Ureter (tissue), 1 donor: ENCODE measurements at places on chromosomes 1 and 21. TPM values are rescaled to one million over a fixed set of nuclear protein-coding genes. Genes with fewer than 3 reads are reported as not detected.

The MPZ gene
- total RNA-seq: 3.1 TPM

The PDPN gene
- 29.5 TPM for total RNA-seq

The SLC1A7 gene
- not detected for total RNA-seq

The LCE5A gene
- not detected for total RNA-seq

The LYSMD1 gene
- total RNA-seq: 12.0 TPM

The TRIM67 gene
- not detected for total RNA-seq

The HTR1D gene
- 0.91 TPM for total RNA-seq

The SELL gene
- total RNA-seq: 3.5 TPM

The KRTAP12-4 gene
- not detected for total RNA-seq
